ENCODE measurements at places on chromosomes 5 and 9.

- DNase-seq, result no peak
Observed at GRCh38 chr5:75028090-75028489, 24.3 kb downstream of the GCNT4 start.

DNA sequence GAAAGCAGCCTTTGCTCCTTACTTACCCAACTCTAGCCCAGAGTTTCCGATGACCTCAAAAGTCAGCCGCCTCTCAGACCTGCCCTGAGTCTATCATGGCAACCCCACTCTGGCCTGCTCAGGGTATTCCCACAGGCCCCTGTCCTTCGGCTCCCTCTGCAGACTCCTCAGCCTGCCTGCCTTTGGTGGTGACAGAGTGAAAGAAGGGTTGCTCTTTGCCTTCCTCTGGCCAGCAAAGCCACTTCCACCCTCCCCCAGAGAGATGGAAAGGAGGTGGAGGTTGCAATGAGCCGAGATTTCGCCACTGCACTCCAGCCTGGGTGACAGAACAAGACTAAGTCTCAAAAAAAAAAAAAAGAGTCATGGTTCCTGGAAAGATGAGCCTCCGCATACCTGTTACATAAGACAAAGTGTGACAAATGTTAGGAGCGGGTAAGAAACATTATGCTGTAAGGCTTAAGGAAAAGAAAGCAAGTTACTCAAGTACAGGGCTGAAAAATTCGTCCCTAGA is 2.3 kb upstream of the SMIM33 start:
- peak; percentile 77 for DNase-seq

- no peak for DNase-seq
Observed at GRCh38 chr5:124514956-124515355, 231.5 kb downstream of the ZNF608 start.

DNA sequence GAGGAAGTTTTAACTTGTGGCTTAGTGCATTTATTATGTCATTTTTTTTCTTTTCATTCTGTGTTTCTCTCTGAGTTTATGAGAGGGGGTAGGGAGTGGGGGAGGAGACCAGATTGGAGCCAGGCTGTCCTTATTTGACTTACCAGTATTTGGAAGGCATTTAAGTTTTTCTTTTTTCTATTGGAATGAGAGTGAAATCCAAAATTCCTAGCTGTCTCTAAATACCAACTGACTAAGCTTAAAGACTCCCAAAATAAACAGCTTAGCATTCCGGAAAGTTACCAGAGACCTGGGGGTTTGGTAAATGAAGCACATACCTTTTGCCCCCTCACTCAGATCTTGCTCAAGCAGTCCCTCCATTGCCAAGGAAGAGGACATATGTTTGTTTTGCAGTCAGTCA is 581.9 kb upstream of the BRINP1 start:
- DNase-seq, result no peak

DNA sequence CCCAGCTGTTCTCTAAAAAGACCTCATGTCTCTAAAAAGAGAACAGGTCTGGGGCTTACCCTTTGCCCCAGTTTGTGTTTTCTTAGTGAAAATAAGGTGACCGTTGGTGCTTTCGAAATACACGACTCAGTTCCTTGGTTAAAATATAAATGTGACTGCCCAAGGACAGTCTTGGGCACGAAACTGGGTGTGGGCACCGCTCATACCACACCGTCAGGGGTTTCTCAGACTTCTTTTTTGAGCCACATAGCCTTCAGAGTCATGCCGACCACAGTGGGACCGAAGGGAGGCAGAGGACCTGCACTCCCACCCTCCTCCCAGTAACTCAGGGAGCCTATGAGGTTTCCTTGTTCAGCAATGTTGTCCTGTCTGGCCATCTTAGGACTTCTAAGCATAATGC is 6.5 kb downstream of the SNX18 start:
- DNase-seq, result peak; percentile 29

DNA sequence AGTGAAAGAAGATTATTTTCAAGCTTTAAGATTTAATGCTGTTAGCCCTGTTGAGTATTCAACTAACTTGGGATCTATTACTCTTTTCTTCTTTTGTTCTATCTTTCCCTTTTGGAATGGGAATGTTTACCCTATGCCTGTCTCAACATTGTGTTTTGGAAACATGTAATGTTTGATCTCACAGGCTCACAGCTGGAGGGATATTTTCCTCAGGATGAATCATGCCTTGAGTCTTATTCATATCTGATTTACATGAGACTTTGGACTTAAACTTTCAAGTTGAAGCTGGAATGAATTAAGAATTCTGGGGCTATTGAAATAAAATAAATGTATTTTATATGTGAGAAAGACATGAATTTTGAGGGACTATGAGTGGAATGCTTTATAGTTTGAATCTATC is 607.8 kb upstream of the PTGER4 start:
- no peak for DNase-seq

DNA sequence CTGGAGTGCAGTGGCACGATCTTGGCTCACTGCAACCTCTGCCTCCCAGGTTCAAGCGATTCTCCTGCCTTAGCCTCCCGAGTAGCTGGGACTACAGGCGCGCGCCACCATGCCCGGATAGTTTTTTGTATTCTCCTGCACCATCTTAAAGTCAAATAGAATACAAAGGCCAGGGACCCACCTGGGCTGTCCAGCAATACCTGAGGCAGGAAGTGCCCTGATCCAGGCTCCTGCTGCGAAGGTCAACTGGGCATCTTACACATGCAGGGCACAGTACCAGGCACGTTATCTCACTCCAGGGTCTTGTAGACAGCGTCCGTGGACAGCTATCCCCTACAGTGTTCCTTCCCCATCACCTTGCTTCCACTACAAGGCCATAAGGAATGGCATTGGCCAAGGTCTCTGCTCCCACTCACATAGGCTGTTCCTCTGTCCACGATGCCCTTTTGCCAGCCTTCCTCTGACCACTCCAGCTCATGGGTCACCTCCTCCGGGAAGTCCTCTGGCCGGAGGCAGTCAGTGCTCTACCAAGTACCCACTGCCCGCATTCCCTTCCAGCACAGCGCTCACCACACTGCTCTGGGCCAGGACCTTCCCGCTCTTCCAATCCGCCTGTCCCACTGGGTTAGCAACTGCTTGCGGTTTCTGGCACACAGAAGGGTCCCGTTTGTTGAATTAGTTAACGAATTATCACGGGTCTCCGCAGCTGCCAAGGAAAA is 978 bp downstream of the P4HA2 start:
- no peak for DNase-seq

DNA sequence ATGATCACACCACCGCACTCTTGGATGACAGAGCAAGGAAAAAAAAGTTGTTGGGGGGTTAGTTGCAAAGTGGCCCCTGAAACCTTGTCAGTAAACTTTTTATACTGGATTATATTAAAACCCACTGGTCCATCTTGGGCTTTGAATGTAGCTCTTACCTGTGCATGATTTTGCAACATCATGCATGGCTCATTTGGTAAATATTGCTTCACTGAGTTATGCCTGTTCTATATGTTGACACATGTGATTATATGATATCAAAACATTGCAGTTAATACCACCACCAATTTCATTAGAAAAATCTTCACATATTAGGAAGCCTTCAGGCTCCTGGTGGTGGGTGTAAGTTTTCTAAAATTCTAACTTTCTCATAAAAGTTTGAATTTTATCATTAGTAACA is 41.9 kb downstream of the DYNC2I2 start:
- no peak for DNase-seq

All from suppressor macrophage (primary cell).